ENCODE measurements at places on chromosomes 6 and 20.

DNA sequence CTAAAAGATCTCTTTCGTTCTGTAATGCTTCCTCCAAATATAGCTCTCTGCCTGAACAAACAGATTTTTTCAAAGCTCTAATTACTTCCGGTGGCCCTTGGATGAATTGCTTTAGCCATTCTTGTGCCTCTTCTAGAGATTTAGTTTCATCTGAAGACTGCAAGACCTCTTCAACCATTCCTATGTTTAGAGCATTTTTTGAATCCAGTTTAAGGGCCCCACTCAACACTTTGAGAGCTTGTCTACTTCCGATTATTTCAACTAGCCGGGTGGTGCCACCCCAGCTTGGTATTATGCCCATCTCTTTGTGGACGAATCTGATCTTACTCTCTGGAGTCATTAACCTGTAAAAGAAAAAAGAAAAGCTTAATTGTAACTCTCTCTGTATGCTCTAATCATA lies 23.3 kb downstream of the RNF146 start:
- no peak for DNase-seq

DNA sequence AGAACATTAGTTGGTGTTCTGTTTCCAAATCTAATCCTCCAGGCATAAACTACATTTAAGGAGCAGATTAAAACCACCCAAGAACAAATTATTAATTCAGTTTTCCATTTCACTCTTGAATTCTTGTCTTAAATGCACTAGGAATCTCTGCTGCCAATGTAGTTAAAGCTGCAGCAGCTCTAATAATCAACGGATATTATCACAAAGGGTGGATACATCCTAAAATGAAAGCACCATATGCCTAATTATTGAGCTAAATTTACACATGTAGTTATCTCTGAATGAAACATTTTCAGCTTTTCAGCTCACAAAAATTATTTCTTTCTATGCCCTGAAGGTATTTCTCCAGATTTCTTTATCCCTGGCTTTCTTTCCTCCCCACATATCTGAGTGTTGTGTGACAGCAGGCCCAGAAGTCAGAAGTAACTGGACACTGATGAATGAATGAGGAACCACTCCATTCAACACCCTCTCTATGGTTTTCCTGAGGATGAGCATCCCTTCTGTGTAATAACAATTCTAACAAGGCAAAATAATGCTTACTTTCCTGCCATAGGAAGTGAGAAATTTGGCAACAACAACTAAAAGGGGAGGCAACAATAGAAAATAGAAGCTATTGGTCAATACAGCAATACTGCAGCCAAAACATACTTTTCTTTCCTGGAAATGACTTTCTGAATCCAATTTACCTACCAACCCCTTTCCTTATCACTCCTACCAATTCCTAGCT lies 14.9 kb downstream of the MAN1A1 start:
- no peak for DNase-seq

GRCh38 chr6:70889270-70889669 lies 67.6 kb downstream of the B3GAT2 start:
- no peak for DNase-seq

GRCh38 chr6:46651816-46652215 lies 802 bp downstream of the CYP39A1 start:
- no peak for DNase-seq

- DNase-seq, result no peak
Measured at GRCh38 chr6:72287801-72288200, 334.1 kb upstream of the KCNQ5 start.
